MG63 (cell line): ENCODE measurements at places on chromosomes 1 and 21. TPM values are rescaled to one million over a fixed set of nuclear protein-coding genes. Genes with fewer than 3 reads are reported as not detected.

GRCh38 chr1:18608534-18608933 is 22.1 kb upstream of the PAX7 start:
- no peak for DNase-seq

DNA sequence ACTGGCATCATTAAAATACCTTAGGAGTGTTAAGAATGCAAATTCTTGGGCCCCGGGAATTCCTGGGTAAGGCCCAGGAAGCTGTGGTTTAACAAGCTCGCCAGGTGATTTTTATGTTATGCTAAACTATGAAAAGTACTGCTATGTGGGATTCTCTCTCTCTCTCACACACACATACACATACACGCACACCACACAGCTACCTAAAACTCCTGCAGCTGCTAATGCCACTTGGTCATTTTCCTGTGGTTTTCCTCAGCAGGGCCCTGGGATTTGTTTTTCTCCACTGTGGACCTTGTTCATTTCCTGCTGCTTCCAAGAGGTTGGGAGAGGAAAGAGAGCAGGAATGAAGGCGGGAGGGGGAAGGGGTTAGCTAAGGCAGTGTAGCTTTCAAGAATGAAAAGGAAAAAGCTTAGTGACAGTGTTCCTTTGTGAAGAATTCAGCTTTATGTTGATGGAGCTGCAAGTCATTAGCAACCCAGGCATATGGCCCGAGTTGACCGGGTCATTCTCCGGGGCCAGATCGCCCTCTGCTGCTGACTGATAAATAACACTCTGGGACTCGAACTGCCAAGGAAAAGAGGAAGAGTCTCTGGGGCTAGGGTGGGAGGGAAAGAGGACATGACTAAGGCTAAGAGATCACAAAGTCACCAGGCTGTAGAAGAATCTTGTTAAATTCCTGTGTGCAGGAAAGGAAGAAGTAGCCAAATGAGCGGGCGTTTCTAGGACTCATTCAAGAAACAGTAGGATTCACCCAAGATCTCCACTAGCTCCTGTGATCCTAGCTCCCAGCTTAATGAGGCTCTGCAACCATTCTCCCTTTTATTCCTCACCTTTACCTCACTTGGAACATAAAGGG is 30.5 kb upstream of the LRIG2 start:
- peak; percentile 83 for DNase-seq

Gene MCOLN2
- 2.8 and 5.6 TPM in 2 replicates for total RNA-seq

DNA sequence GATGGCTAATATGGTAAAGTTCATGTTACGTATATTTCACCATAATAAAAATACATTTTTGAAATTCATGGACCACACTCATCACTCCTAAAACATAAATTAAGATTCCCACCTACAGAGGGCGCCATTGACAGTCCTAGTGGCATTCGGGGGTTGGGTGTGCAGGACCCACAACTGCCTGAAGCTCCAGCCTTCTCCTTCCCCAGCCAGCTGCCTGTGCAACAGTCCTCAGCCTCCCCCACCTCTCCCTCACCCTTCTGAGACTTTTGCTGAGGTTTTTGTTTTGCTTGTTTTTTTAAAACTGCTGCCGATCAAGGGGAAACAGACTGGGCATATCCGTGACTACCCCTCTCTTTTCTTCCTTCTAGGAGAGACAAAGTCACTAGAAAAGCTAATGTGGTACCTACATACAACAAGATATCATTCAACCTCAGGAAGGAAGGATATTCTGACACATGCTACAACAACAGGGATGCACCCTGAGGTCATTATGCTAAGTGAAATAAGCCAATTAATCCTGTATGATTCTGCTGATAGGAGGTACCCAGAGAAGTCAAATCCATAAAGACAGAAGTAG is 9.2 kb upstream of the EVA1C start:
- peak; percentile 27 for DNase-seq

DNA sequence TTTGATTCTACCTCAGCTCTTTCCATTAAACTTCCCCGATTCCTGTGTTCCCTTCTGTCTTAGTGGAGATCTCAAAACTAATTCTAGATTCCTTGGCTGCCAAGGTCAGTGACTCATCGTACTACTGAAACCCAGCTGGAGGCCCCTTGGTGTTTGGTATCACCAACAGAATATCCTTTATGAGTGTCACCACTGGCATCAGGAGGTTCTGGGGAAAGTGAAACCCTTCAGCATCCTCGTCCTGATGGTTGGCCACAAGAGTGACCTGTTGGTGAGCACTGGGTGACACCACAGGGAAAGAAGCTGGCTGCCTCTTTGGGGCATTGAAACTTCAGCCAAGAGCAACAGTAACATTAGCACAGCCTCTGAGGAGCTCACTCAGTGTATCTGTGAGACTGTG is 9.6 kb downstream of the RAB42 start:
- peak; percentile 82 for DNase-seq

Gene UROD
- 99.8 and 133 TPM in 2 replicates for total RNA-seq

GRCh38 chr1:17772615-17773212 is 17.6 kb downstream of the ACTL8 start:
- DNase-seq: no peak

DNA sequence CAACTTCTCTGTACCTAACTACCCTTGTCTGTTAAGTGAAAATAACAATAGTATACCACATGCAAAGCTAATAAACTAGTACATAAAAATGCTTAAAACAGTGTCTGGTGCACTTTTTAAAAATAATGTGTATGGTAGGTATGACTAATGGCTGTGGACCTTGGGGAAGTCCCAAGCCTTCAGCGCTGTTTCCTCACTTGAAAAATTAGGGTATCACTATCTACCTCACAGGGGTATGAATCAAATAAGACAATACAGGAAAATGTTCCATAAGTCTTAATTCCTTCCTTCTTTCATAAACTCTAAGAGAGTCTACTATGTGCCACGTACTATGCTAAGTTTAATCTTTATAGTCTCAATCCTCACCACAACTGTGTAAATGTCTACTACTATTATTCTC is 32.0 kb downstream of the EGLN1 start:
- DNase-seq: peak; percentile 25

- no peak for DNase-seq
Observed at GRCh38 chr21:40291560-40291959, 424.3 kb downstream of the PCP4 start.

Gene SMIM1
- not detected in 2 replicates for total RNA-seq

GRCh38 chr1:114250683-114251572 is 97.3 kb upstream of the SYT6 start:
- DNase-seq: no peak

Gene LUZP1
- 17.1 and 18.2 TPM in 2 replicates for total RNA-seq

GRCh38 chr21:26425576-26425975 is 147.5 kb downstream of the CYYR1 start:
- DNase-seq: no peak

Gene LRRC7
- total RNA-seq: not detected in 2 replicates

DNA sequence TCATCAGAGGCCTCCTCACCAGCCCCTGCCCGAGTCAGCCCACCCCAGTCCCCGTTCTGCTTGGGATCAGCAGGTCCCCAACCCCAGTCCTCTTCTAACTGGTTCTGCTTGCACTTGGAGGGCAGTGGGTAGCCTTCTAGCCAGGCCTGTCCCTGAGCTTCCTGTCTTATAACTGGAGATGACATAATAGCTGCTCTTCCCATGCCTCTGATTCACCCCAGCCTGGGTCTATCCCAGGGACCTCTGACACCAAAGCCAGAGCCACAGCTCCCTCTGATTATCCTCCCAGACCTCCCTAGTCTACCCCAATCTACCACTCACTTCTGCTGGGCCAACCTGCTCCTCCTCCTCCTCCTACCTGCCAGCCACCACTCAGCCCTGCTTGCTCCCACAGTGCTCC is 31.4 kb downstream of the IQGAP3 start:
- no peak for DNase-seq

- no peak for DNase-seq
Observed at GRCh38 chr1:157112186-157112867, 12.7 kb upstream of the ETV3L start.

Gene COL16A1
- 156 and 192 TPM in 2 replicates for total RNA-seq

GRCh38 chr1:47650205-47650604 is 212.4 kb downstream of the FOXD2 start:
- DNase-seq: peak; percentile 94

DNA sequence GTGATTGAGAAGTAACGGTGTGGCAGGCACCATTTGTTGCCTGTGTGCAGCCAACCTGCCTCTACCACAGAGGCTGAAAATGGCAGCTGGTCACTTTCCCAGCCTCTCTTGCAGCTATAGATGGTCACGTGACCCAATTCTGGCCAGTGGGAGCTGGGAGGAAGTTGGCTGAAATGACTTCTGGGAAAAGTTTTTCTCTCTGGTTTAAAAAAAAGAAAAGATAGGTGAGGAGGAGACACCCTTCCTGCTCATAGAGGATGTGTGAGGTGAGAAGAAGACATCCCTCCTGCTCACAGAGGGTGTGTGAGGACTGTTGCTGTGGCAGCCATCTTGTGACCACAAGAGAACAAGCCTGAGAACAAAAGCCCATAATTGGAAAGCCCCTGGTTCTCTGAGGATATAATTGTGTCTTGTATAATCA is 122.8 kb downstream of the SYF2 start:
- no peak for DNase-seq
